ENCODE measurements at places on chromosomes 16 and 17.
A peak's percentile ranks its signal among the peaks of the same experiment; 100 is the strongest.

DNA sequence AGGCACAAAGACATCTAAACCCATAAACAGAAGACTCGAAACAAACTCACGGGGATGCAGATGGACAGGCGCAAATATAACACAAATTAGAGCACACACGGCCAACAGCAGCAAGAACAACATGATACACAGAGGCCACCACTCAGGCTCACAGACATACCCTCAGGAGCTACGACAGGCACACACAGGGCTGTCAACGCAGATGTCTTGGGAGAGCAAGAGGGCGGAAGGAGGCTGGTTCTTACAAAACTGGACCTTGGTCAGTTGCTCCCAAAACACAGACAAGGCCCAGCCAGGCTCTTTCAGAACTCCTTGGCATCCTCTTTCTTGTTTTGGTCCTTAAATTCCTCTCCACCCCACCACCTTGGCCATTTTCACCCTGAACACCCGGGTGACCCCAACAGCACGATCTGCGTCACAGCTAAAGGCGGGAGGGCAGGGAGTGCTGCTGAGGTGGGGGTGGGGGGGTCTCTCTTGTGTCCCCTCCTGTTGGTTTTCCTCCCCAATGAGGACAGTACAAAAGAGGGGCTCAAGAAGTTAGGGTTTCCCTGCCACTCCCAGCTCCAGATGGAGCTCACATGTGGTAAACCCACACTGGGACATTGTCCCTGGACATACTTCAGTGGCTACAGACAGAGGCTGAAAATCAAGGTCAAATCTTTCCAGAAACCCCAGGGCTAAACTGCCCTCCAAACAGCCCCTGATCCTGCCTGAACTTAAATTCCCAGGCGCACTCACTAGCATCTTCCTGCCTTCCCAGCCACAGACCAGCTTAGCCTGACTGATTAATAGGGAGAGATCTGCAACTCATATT, 221.3 kb downstream of the C16orf78 start:
- DNase-seq = no peak

- no peak for DNase-seq
These were observed 15.3 kb downstream of the RSL1D1 start for GRCh38 chr16:11835891-11836649.

DNA sequence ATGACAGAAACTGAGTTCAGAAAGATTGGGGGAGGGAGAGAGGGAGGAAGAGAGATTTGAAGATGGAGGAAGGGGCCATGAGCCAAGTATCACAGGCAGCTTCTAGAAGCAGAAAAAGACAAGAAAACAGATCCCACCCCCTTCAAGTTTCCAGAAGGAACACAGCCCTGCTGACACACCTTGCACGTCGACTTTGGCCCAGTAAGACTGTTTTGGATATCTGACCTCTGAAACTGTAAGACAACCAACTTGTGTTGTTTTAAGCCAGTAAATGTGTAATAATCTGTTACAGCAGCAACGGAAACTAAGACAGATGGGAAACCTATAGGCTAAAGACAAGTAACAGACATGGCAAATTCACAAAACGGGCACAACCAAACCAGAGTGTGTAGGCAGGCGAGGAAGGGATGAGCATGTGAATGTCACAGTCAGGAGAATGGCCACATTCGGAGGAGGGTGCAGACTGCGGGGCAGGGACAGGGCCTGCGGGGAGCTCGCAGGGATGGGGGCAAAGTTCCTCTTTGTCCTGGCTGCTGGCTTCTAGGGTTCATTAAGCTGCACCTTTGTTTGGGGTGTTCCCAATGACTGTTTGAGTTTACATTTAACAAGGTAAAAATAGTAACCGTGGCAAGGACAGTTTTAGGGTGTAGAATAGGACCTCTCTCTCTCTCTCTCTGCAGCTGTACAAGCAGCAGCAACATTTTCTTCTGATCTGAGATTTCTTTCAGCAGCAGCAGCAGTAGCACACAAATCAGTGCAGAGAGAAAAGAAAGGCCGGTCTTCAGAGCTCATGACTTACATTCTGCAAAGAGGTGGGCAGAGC, 18.3 kb upstream of the ATP2C2 start:
- DNase-seq = no peak

DNA sequence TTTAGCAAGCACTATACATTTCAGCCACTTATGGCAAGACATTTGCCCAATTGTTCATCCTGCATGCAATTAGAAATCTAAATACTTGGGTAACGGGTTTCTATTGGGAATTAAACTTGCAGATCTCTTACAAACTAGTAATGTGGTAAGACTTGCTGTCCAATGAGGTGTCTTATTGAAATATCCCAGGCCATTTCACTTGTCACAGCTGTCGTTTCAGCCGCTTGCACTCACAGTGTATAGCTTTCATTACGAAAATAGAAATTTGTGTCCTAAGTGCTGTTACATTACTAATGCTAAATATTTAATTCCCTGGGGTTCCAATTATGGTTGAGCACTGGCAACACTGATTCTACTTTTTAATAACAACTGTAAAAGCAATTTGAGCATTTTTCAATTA, 40.3 kb upstream of the IRX5 start:
- DNase-seq = no peak

DNA sequence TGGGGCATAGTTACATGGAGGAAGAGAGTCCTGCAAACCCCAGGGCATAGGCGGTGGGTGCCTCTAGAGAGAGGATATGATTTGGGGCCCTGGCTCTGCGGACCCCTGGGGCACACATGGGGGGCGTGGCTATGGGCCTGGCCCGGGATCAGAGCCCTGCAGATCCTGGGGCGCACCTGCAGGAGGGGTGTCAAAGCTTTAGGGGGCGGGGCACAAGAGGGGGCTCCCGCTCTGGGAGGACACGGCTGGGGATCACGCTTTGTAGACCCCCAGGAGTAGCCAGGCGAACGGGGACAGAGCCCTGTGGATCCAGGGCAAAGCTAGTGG, 497 bp downstream of the BCL7C start:
- DNase-seq = no peak

GRCh38 chr16:4003166-4003565, 113.1 kb downstream of the ADCY9 start:
- DNase-seq = no peak

DNA sequence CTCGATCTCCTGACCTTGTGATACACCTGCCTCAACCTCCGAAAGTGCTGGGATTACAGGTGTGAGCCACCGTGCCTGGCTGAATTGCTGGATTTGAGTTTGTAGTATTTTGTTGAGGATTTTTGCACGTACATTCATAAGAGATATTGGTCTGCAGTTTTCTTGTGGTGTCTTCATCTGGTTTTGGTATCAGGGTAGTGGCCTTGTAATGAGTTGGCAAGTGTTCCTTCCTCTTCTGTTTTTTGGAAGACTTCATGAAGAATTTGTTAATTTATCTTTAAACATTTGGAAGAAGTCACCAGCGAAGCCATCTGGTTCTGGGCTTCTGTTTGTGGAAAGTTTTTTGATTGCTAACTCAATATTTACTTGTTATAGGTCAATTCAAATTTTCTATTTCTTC, 26.9 kb downstream of the SPNS3 start:
- DNase-seq = no peak

GRCh38 chr16:67537636-67538591, 9.3 kb downstream of the RIPOR1 start:
- peak; percentile 35 for DNase-seq

- DNase-seq = no peak
These were observed 755 bp upstream of the TUFM start for GRCh38 chr16:28846933-28847273.

DNA sequence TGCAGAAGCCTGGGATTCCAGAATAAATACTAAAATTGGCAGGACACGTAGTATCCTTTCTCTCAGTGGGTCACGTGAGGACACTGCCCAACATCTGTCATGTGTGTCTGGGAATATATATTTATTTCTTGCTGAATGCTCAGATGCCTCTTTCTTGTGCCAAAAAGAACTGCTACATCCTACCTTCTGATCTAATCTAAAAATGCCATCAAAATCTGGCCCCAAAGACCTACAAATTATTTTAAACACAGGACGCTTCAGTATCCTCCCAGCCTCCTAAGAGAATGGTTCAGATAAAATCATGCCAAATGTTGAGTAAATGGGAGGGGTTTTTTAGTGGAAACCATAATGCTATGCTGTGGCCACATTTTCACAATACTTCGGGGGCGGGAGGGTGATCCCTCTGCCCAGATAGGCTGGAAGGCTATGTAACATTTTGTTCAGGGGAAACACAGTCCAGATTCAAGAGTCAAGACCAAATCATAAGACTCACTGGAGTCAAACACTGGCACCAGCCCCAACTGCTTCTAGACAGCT, 22.9 kb upstream of the CORO6 start:
- DNase-seq = peak; percentile 87

GRCh38 chr16:78209951-78210661, 110.7 kb downstream of the WWOX start:
- no peak for DNase-seq

- no peak for DNase-seq
These were observed 58.3 kb downstream of the NKD1 start for GRCh38 chr16:50606431-50607050.

DNA sequence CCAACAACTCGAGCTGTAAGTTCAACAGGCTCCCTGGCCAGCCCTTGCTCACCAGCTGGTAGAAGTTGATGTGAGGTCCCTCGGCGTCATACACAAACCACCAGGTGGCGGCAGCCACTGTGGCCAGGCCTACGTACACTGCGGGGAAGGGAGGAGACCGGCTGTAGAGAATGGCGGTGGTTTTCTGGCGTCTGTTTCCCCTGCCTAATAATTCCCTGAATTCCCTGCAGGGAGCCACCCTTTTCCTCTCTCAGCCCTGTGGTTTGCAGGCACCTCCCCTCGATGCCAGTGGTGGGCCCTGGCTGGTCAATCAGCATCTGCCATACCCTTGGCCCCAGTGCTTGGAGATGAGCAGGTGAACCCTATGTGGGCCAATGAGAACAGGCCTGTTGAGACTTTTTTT, 18.9 kb upstream of the P2RX1 start:
- peak; percentile 78 for DNase-seq

DNA sequence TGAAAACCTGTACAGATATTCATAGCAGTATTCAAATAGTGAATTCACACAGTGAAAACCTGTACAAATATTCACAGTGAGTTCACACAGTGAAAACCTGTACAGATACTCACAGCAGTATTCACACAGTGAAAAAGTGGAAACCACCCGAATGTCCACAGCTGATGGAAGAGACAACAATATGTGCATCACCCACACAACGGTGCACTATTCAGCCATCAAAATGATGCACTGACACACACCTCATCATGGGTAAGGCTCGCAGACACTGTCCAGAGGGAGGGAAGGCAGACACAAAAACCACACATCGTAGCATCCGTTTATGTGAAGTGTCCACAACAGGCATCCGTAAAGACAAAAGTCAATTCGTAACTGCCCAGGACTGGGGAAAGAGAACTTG, 100.9 kb downstream of the VPS53 start:
- peak; percentile 26 for DNase-seq

DNA sequence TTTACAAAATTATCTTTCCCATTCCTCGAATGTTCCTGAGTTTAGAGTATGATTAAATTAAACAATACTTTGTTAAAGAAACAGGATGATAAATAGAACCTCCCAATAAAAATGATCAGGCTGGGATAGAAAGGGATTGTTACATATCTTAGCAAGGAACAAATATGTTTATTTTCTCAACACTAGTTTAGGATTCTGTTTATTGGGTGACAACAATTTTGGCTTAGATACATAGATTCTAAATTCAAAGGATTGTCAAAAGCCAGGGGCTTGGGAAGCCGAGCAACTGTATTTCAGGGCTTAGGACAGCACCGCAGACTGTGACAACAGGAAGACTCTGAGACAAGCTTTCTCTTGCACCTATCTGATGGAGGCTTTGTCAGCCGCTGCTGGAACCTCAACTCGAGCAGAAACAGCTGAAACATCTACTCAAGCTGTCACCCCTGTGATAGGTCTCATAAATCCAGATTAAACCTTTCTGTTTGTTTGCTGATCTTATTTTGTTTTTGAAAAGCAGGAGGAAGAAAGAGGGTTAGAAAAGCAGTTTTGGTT, 562.8 kb upstream of the ZFHX3 start:
- no peak for DNase-seq

DNA sequence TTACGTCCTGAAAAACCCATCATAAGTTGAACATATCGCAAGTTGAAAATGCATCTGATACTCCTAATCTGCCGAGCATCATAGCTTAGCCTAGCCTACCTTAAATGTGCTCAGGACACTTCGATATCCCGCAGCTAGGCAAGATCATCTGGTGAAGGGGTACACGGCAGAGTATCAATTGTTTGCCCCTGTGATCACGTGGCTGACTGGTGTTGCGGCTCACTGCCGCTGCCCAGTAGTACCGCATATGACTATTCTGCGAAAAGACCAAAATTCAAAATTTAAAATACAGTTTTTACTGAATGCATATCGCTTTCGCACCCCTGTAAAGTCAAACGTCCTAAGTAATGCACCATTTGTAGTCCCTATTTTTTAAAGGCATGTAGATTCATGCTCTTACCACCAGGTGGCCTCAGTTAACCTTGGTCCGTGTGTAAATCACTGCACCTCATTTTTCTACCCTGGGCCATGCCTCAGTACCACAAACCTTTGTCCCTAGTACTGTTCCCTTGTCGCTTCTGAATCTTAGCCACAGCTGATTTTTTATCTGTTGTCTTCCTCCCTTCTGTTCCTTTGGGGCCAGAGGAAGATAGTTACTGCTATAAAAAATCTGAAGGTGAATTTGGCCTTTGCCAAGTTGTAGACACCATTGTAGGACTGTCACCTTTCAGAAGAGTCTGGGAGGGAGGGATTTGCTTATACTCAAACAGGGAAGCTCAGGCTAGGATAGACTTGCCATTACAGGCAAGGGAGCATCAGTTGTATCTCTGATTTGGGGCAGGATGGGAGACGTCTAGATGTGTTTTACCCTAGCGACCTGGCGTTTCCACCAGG, 34.4 kb downstream of the WWP2 start:
- DNase-seq = peak; percentile 61

- no peak for DNase-seq
These were observed 266.2 kb downstream of the UTP18 start for GRCh38 chr17:51526507-51526906.

GRCh38 chr17:80782536-80783427, 208.9 kb upstream of the CHMP6 start:
- no peak for DNase-seq

DNA sequence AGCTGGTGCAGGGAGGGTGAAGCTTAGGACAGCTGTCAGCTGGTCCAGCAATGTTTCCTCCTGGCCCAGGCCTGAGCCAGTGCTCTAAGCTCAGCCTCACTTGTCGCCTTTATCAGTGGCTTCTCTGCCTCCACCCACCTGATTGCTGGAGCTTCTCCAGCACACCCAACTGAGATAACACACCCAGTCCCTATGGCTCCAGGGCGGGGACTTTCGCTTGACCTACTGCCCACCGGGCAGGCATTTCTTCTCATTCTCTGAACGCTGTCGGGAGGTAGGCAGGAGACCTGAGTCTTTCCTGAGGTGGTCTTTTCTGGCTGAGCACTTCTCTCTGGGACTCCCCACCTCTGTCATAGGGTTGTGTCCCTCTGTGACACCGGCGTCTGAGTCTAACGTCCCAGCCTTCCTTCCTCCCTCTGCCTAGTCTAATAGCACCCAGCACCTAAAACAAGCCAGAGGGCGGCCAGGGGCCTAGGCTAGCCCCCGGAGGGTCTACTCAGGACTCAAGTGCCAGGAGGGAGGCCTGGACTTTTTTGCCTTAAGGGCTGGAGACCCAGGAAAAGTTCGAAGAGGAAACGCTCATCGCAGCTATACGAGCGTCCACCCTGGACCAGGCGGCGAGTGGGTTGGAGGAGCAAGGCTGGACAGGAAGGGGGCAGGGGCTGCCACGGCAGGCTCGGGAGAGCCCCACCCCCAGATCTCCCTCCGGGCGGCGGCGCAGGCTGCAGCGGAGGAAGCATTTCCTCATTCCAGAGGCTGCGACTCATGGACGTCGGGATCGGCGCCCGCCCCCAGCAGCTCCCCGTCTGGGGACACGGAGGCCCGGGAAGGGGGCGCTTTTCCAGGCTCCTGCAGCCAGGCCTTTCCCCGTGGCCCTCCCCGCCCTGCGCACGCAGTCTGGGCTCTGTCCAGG, 756 bp downstream of the TAX1BP3 start:
- DNase-seq = peak; percentile 64

All from suppressor macrophage treated with lipopolysaccharide for 4 hours (primary cell).